ENCODE measurements at places on chromosomes 2 and 18.
A peak's percentile ranks its signal among the peaks of the same experiment; 100 is the strongest.

GRCh38 chr18:54928236-54928635 is 31.0 kb downstream of the CCDC68 start:
- DNase-seq, result no peak

GRCh38 chr2:231530099-231531011 is at the start of gene NMUR1:
TSS of gene NMUR1 (minus strand) at chr2:231530445. CDS start at chr2:231530361, 84 bp downstream.
- DNase-seq, result peak; percentile 81

DNA sequence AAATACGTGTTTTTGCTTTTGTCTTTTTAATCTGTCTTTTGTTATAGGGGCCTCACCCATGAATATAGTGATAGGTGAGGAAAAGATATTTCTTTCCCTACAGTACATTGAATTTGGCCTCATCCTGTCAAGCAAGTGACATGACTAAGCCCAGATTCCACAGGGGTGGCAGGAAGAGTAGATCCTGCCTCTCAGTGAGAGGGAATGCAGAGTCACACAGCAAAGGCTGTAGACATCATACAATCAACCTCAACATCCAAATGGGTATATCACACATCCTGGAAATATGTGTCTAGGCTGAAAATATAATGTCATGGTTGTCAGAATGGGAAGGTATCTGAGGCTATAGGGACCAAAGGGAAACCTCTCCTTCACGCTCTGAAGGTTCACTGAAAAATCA is 269.6 kb downstream of the CDH20 start:
- DNase-seq, result no peak

GRCh38 chr18:26356045-26356785 is 130.0 kb downstream of the TAF4B start:
- no peak for DNase-seq

GRCh38 chr18:46622451-46622850 is 34.6 kb downstream of the LOXHD1 start:
- no peak for DNase-seq

GRCh38 chr2:63888490-63889402 is 47.0 kb downstream of the UGP2 start:
- peak; percentile 58 for DNase-seq

DNA sequence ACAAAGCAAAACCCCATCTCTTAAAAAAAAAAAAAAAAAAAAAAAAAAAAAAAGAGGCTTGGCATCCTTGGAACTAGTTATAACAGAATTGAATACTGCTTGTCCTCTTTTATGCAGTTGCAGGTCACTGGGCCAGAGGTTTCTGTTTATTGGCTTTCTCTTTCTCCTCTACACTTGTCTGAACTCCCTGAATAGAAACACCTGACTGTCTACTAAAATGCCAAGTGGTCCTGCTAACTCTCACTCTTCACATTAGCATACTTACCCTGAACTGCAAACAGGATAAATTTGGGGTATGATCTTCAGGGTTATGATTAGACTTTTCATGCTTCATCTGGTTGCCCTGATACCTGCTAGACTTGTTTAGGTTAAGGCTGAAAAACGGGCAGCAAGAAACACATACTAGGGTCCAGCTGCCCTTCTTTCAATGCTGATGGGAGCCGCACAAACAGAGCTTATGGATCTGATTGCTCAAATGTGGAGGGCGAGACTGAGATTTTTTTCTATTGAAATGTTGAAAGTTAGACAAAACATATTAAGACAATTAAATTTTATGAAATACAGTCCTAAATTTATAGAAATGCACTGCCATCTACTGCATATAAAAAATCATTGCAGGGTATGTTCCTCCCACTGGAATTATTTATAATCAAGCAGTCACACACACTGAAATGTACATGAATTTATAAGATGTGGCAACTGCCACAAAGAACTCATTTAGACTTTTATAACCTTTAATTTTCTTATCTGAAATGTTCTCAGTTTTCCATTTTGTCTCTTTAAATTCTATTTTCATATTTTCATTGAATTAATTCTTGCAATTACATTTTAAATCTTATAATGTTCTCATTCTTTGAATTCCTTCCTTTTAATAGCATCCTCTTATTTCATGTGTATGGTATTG is 40.8 kb downstream of the GTF3C3 start:
- no peak for DNase-seq

DNA sequence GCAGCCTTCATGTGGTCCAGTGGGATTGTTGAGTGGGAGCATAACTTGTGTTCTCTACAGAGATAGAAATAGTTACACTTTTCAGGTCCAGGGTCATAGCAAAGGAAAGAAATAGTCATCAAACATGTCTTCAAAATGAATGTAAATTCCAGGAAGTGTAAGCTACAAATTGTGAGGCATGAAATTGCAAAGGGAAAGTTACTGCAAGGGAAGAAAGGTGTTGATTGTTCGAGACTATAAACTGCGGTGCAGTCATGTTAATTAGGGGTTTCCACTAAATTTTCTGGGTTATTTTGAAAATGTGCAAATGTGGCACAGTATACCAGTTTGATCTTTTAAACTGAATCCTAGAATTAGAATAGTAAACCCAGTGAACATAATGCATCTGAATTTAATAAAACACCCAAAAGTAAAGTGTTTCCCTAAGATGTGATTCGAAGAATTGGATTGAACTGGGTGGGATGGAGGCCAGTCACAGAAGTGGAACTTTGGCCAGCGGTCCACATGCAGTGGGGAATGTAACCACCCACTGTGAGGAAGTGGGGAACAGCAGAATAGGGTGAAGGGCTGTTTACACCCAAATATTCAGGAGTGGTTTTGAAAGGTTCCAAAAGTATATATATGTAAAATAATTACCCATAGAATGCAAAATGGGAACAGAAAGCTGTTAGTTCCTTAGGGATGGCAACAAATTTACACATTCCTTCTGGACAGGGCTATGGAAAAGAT is 126.5 kb upstream of the CCDC68 start:
- DNase-seq, result no peak

Data from germinal center (tissue), 1 donor.